Psoas muscle (tissue), 8 donors: ENCODE measurements at places on chromosomes 5 and 9.

DNA sequence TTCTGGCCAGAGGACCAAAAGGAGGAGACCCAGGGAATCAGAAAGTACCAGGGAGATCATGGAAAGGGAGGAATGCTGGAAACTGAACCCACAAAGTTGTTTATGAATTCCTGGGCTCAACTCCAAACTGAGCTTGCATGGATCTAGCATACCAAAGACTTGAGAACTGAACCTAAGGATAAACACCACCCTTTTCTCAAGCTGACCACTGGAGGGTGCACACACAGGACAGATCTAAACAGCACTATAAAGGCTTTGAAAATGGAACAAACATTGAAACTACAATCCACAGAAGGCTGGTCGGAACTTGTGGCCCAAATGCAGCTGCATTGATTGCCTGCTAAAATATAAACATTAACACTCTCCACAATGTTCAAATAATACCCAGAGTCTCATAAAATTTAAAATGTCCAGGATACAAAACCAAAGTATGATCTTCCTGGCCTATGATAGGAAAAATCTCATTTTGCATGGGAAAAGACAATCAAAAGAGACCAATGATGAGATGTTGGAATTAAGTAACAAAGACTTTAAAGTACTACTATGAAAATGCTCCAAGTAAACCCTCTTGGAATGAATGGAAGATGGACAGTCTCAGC, 15.6 kb upstream of the IRF1 start:
- no peak for DNase-seq

DNA sequence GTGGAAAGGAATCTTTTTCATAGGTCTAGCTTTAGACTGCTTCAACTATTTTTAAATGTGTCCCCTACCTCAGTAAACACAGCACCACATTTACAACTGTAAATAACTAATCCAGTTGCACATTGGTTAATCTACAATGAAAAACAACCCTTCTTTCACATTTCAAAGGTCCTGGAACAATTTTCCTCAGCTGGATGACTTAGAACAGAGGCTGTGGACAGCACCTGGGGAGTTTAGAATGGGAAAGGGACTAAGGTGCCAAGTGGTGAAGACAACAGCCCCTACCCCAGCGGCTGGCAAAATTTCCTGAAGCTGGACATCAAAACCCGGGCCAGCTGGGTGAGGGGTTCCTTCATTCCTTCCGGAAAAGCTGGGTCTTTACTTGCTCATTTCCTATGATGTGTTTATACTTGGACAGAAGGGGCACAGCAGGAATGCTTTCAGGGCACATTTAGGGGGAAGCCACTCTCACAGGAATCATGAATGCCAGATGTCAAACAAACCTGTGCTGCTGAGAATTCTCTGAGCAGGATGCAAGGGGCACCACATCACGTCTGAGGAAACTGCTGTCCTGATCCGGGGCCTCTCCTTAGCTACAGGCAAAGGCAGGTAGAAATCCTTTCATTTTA, 158.3 kb downstream of the NR2F1-AS1 start:
- DNase-seq, result no peak

- DNase-seq, result no peak
These were observed 34.5 kb upstream of the SPARC start for GRCh38 chr5:151721087-151721646.

DNA sequence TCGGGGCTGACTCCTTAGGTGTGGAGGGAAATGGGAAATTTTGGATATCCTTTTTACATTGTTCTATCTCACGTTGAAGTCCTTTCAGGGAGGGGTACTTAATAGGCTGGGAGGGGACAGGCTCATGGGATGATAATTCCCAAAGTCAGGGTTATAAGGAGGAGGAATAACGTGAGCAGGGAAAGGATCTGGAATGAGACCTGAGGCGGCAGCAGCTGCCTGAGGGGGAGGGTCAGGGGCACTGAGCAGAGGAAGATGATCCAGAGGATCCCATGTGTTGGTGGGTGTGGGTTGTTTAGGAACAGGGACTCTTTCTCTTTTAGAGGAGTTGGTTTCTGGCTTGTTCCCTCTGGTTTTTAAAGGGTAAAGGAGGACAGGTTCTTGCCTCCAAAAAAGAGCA, 18.7 kb downstream of the IFT74 start:
- DNase-seq, result no peak

DNA sequence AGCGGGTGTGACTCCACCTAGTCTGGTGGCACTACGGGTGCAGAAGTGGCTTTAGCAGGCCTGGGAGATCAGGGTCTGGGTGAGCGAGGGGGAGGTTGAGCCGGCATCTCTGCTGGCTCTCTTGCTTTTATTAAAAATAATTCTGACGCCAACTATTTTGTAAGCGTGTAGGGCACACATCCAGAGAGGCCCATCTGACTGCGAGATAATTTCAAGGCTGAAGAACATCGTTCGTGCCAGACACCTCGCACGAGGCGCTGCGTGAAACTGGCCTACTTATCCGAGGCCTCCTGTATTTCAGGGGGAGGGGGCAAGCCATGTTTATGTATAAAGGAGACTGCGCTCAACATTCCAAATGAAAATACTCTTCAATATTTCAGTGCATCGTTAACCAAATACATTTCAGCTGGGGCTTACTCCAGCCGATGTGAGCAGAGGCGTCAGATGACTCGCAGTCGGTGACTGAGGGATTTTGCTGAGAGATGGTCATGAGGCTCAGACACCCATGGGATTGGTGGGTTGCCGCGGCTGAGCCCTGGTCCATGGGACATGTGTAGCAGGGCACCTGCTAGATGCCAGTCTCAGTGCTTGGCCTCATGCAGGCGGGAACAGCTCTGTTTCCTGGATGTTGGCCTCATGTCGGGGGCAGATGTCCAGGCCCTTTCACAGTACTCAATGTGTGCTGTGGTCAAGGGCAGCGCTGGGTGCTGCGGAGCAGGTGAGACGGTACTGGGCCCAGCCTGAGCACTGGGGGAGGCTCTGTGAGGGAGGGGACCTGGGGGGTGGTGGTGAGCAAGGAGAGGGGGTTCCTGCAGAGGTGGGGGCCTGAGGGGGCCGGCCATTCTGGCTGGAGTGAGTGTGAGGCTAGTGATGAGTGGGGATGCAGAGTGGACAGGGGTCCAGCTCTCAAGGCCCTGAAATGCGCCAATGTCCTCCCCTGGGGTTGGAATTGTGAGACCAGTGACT, 201.5 kb downstream of the DAB2IP start:
- peak; percentile 72 for DNase-seq
